A549 treated with CORT108297 at 1 μM for 4 hours (cell line): ENCODE measurements at places on chromosomes 7 and 10. TPM values are rescaled to one million over a fixed set of nuclear protein-coding genes. Genes with fewer than 3 reads are reported as not detected.

RASA4B gene
- 1.4 to 1.8 TPM (median 1.6 TPM) in 5 replicates for total RNA-seq

ANKMY2 gene
- 13.1 to 15.7 TPM (median 14.5 TPM) in 5 replicates for total RNA-seq

PLAC9 gene
- 0.15 TPM in 1 of 5 replicates, not detected in the others for total RNA-seq

TAF5 gene
- 3.2 to 4.0 TPM (median 3.6 TPM) in 5 replicates for total RNA-seq

SPDYE8 gene
- not detected in 5 replicates for total RNA-seq

PIP gene
- 0.15 to 0.38 TPM (median 0.18 TPM) in 3 of 5 replicates, not detected in the others for total RNA-seq

COL28A1 gene
- total RNA-seq: 0.42 to 0.75 TPM (median 0.58 TPM) in 5 replicates

LOXL4 gene
- 1.2 to 1.8 TPM (median 1.3 TPM) in 5 replicates for total RNA-seq

OPN1SW gene
- total RNA-seq: not detected in 5 replicates
